DMS153 (cell line): ENCODE measurements at places on chromosomes 5 and 9.

- no peak for DNase-seq
These were observed 278.7 kb upstream of the ISL1 start for GRCh38 chr5:51104556-51104955.

GRCh38 chr5:73286896-73287295, 113.9 kb downstream of the TMEM174 start:
- no peak for DNase-seq

DNA sequence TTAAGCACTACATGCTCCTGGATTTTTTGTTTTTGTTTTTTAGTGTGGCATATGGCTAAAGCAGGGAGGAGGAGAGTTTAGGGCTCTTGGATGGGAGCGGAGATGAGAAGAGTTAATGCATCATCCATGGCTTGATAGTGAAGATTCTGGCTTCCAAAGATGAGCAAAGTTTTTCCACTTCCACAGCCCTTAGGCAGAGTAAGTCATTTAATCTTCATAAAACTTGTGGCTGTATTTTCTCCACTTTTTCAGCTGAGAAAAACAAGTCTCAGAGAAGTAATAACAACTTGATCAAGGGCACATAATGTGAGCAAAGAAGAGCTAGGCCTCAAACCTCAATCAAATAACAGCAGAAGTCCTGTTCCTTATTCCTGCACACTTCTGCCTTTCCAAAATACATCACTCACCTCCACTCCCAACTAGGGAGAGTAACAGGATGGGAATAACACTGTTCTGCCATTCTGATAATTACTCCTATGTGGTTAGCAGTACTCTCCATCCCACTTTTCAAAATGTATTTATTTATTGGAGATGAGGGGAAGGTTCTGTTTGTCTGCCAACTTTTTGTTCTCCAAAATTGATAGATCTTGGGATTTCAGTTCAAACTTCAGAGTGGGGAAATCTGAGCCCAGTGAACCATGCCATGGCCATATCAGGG, 53.7 kb upstream of the DPYSL3 start:
- no peak for DNase-seq

DNA sequence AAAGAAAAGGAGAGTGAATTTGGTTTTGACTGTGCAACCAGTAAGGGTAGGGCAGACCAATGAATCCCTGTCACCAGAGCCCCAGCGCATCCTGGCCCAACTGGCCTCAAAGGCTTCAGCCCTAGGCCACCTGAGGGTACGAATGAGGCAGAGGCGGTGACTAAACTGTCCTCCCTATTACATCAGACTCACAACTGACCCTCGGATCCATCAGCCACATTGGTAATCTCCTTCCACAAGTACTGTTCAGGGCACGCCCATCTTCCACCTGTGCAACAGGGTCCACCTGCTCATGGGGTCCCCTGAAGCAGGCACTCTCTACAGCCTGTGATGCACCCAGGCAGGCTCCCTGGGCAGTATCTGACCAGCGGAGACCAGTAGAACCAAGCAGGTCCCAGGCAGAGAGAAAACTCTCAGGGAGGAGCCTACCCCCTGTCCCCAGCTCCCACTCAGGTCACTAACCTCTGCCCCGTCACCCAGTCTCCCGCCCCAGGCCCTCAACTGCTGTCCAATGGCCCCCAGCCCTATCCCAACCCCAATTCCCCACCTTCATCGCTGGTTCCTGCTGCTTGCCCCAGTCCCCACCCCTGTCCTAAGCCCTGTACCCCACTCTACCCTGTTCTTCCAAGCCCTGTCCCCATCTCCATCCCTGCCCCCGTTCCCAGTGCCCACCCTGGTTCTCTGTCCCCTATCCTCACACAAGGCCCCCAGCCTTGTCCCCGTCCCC, 904 bp downstream of the EDF1 start:
- no peak for DNase-seq

GRCh38 chr5:1550287-1551076, 26.7 kb upstream of the LPCAT1 start:
- no peak for DNase-seq

GRCh38 chr9:15509931-15510788, 610 bp downstream of the PSIP1 start:
- DNase-seq = no peak
